ENCODE measurements at places on chromosomes 16 and 17. TPM values are rescaled to one million over a fixed set of nuclear protein-coding genes. Genes with fewer than 3 reads are reported as not detected.

- no peak for DNase-seq
These were observed 233.5 kb downstream of the GSG1L start for GRCh38 chr16:27829975-27830374.

- DNase-seq, result no peak
These were observed 238.4 kb downstream of the CEP112 start for GRCh38 chr17:65953316-65954147.

- DNase-seq, result no peak
These were observed 194.4 kb upstream of the AXIN2 start for GRCh38 chr17:65755799-65756198.

The XYLT1 gene
- 6.0 TPM for total RNA-seq

- DNase-seq, result no peak
These were observed 7.3 kb upstream of the CPHXL start for GRCh38 chr16:75733305-75734211.

DNA sequence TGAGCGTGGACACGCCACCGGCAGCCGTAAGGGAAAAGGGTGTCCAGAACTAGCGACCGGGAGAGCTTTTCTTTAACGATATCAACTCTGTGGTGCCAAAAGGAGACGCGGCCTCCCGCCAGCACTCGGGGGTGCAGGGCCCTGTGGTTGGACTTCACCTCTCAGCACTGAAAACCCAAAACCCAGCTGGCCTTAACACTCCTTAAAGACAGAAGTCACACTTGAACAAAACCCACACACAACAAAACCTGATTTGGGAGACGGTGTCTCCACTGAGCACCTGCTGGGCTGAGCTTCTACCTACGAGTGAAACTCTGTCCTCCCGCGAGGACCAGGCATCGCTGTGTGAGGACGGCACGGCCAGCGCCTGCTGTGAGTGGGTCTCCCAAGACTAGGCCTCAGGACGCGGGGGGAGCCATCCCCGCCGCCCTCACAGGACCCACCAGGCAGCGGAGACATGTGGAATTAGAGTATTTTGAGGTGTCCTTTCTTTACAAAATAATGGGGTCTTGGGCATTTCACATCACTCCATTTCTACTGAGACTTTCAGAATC lies 46.7 kb downstream of the WDR45B start:
- DNase-seq, result no peak

GRCh38 chr16:84414789-84415326 lies 46.5 kb downstream of the ATP2C2 start:
- DNase-seq, result no peak

The SPATA22 gene
- not detected for total RNA-seq

- DNase-seq, result no peak
These were observed 32.9 kb downstream of the SCNN1G start for GRCh38 chr16:23215435-23215834.

- DNase-seq, result no peak
These were observed 68.6 kb upstream of the TOB1 start for GRCh38 chr17:50934672-50935220.

- no peak for DNase-seq
These were observed 16.1 kb upstream of the TNFRSF13B start for GRCh38 chr17:16987830-16988601.

- no peak for DNase-seq
These were observed 4.3 kb upstream of the NTN1 start for GRCh38 chr17:9016941-9017552.

GRCh38 chr16:46573008-46573833 lies 48.0 kb downstream of the SHCBP1 start:
- no peak for DNase-seq

- DNase-seq, result no peak
These were observed 12.7 kb downstream of the PHLPP2 start for GRCh38 chr16:71711789-71712188.

The GPR179 gene
- total RNA-seq, result not detected

- no peak for DNase-seq
These were observed 52.3 kb downstream of the TAOK1 start for GRCh38 chr17:29442451-29442850.

GRCh38 chr17:37710344-37710886 lies 34.4 kb downstream of the HNF1B start:
- DNase-seq, result peak; percentile 66

DNA sequence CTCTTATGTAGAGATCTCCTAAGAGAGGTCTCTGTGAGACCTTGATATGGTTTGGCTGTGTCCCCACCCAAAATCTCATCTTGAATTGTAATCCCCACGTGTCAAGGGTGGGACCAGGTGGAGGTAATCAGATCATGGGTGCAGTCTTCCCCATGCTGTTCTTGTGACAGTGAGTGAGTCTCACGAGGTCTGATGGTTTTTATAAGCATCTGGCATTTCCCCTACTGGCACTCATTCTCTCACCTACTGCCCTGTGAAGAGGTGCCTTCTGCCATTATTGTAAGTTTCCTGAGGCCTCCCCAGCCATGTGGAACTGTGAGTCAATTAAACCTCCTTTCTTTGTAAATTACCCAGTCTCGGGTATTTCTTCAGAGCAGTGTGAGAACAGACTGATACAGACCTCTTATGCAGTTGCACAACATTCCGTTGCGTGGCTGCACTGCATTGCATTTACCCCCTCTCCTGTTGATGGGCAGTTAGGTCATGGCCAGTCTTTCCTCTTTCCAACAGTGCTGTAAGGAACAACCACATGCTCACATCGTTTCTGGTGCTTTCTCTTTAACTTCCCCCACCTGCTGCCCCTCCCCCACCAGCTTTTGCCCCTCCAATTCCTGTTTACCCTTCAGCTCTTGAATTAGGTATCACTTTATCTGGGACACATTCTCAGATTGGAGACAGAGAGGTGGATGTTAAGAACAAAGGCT lies 43.6 kb upstream of the MED9 start:
- DNase-seq, result no peak

DNA sequence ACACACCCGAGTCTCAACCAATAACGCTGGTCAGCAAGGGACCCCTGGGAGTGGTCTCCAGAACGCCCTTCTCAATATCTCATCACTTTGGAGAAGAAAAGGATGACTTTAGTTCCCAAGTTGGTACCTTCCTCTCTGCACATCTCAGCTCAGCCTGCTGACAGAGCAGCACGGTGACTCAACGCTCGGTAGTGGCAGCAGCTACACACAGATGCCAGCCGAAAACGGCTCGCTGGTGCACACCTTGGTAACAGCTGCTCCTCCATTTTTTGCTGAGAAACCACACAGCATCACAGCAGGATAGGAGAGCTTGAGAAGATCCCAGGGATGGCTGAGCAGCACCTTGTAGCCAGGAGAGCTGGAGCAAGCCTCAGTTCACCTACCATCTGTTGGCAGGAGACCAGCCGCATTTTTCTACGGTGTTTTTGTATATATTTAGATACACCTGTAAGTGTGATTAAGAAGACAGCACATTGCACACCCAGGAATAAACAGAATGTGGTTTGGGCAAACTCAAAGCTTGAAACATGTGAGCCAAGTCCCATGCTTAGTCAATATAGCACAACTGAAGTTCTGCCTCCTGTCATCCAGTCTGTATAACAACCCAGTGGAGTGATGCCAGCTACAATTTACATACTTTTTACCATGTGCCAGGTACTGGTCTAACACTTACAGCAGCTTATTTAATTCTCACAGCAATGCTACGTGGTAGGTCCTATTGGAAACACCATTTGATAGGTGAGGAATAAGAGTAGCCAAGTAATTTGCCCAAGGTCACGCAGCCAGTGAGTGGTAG lies 83.8 kb upstream of the ERCC4 start:
- no peak for DNase-seq

DNA sequence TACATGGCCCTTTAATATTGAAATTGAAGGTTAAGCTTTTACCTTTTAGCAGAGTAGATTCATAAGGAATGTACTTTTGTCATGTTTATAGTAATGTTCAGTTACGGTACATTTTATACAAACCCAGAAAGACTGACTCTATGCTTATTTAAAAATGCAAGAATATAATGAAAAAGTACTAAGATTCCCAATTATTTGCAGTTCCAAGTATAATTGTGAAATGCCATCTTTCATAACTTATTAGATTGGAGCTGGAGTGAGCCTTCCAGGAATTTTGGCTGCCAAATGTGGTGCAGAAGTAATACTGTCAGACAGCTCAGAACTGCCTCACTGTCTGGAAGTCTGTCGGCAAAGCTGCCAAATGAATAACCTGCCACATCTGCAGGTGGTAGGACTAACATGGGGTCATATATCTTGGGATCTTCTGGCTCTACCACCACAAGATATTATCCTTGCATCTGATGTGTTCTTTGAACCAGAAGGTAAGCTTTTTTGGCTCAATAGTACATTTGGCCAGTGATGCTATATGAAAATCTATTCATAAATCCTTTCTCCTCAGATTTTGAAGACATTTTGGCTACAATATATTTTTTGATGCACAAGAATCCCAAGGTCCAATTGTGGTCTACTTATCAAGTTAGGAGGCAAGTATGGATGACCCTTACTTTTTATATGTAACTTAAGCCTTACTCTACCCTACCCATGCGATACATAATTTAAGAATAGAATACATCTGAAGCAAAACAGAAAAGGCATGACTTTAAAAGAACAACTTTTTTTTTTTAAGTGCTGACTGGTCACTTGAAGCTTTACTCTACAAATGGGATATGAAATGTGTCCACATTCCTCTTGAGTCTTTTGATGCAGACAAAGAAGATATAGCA lies 4.2 kb downstream of the SRSF2 start:
- DNase-seq, result no peak

All from glomerular endothelial cell (primary cell).